AG08396 (cell line): ENCODE measurements at places on chromosomes 3 and 15.

GRCh38 chr3:71579326-71579934 is 4.1 kb downstream of the FOXP1 start:
- DNase-seq: no peak

- DNase-seq: no peak
Measured at GRCh38 chr15:49953421-49953820, 165.6 kb downstream of the ATP8B4 start.

DNA sequence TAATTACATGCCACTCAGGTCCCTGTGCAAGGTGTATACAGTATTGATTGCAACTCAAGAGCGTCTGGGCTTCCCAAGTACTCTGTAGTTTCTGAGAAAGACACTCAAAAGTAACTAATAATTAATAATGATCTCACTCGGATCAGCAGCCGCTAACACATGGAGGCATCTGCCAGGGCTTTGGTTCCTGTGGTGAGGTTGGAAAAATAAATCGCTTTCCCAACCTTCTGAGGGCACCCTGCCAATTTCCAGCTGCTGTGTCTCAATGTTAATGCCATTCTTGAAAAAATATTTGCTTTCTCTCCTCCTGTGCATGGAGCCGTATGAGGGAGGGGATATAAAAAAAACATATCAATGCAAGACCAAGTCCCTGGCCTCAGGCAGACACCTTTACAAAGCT is 116.5 kb upstream of the SLC2A2 start:
- peak; percentile 45 for DNase-seq

GRCh38 chr15:77375133-77375532 is 44.8 kb downstream of the PEAK1 start:
- DNase-seq: no peak

- DNase-seq: no peak
Measured at GRCh38 chr3:20103731-20104130, 63.5 kb downstream of the KAT2B start.

- no peak for DNase-seq
Measured at GRCh38 chr3:54126551-54126950, 4.2 kb downstream of the CACNA2D3 start.

GRCh38 chr15:99911816-99912215 is 178.6 kb upstream of the LYSMD4 start:
- DNase-seq: no peak
